HFF-Myc (cell line): ENCODE measurements at places on chromosomes 2 and 18.

- no peak for DNase-seq
Observed at GRCh38 chr2:226777611-226778010, 22.0 kb downstream of the IRS1 start.

DNA sequence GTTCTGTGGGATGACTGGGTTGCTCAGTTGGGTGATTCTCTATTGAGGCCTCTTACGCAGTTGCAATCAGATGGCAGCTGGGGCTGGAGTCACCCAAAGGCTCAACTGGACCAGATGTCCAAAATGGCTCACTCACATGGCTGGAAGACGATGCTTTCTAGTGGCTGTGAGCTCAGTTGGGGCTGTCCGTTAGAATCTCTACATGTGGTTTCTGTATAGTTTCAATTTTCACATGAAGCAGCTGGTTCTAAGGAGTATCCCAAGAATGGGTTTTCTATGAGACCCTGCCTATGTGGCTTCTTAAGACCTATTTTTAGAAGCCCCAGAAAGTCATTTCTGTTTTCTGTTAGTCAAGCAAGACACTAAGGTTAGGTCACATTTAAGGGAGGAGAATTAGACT lies 4.4 kb downstream of the XRCC5 start:
- no peak for DNase-seq

DNA sequence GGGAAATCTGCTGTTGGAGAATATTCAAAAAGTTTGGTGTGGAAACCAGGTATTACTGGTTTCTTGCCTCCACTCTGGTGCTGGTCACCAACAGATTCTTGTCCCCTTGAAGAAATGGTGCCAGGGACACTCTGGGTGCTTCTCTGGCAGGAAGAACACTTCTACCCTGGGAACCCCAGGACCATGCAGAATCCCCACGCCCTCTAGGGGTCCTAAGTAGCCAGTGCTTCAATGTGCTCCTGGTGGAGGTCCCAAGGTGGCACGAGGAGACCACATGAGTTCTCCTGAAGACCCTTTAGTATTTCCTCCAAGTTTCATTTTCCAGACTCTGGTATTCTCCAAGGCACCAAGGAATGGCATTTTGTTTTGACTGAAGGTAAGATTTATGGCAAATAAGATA lies 380.6 kb downstream of the TSN start:
- DNase-seq, result no peak

- no peak for DNase-seq
Observed at GRCh38 chr2:237752761-237753165, 45.8 kb upstream of the RBM44 start.

GRCh38 chr2:167833294-167833693 lies 414.1 kb downstream of the STK39 start:
- no peak for DNase-seq
